ENCODE measurements at places on chromosomes 2 and 18.

DNA sequence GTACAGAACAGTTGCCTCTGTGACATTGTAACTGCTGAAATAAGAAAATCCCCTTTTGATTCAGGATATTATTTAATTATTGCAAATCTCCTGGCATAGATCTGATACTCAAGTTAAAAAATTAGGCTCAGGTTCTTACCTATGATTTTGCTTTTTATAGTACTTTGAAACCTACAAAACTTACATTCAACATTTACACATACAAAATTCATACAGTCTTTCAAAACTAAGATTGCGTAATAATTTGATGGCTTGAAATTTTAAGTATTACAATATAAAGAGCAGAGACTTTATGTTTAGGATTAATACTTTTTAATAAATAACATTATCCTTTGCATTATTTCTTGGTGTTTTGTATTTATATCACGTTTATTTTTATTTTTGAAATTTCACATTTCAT lies 291.1 kb downstream of the CCDC102B start:
- DNase-seq: no peak

DNA sequence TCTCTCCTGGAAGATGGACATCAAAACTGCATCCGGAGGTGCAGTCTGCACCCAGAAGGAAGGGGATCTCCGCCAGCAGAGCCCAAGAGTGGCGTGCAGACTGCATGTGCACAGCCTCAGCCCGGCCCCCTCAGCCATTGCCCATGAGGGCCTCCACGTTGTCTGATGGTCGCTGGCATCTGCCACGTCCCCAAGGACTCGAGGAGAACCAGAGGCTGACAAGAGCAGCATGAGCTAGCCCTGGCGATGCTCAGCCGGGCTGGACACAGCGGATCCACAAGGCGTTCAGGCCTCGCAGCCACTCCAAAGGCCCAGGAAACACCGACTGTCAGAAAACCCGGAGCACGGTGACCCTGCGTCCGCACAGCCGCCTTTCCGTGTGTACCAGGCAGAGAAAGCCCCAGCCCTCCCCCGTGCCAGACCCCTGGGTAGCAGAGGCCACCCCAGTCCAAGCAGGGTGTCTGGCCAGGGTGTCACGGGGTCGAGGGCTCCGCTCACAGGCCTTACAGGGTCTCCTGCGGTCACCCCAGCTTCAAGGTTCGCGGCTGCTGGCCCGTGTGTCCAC lies 48.3 kb downstream of the SLC66A2 start:
- DNase-seq: no peak

DNA sequence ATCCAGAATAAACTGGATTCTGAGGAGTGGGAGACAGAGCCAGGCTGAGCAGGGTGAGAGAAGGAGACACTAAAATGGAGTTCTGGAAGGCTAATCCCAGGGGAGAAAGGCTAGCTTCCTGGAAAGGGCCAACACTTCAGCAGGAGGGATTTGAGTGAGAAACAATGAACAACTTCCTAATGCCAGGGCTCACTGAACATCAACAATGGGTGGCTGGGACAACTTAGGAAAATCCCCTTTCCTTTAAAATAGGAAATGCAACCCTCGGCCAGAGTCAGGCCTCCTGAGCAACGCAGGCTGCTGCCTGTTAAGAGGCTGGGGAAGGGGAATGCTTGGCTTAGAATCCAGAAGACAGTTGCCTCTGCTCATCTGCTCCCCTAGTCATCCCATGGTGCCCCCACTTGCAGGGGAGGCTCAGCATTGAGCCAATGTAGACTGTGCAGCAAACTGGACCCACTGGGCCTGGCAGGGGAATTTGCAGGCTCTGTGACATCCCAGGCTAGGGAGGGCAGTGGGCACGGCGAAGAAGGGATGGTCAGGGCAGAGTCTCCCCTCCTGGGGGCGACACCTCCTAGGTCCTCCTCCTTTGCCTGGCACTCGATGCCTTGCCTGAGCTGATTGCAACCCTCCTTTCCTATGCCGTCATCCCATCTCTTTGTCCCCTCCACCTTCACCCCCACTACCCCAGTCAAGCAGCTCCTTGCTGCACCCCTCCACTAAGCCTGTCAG lies 182.5 kb downstream of the TNS1 start:
- DNase-seq: no peak

DNA sequence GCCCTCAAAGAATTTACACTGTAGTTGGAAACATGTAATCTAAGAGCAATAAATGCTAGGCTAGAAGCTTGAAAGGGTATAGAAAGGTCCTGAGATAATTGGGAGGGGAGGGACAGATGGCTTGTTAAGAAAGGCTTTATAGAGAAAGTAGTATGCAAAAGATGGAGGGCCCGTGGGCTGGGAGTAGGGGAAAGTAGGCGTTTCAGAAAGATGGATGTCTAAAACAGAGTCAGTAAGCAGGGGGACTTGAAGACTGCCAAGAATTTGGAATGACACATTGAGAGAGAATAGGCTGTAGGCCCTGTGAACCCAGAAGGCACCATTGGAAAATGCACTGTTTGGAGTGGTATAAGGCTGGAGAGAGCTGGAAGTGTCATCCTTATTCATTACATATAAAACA lies 822 bp downstream of the PSMG2 start:
- no peak for DNase-seq

DNA sequence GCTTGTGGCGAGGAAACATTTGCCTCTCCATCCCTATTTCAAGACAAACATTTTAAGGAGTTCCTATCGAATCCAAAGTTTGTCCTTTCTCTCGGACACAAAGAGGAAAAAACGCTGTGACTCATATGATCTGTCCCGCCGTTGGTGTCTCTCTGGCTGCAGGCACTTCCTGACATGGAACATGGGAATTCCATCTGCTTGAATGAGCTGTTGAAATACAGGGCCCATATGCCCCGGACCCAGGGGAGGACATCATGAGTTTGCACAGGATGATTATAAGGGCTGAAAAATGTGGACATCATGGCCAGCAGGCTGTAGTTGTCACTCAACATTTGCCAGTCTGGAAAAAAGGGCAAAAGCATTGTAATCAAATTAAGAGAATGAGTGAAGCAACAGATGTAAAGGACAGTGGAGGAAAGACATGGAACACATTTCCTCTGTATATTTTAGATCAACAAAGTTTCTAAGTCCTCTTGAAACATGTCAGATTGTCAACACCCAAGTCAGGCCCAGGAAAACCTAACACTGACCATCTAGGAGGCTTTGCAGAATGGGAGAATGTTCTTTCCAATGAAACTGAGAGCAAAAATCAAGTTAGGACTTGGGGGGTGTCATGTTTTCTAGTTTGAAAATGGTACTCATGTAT lies 103.2 kb upstream of the SMIM21 start:
- no peak for DNase-seq

DNA sequence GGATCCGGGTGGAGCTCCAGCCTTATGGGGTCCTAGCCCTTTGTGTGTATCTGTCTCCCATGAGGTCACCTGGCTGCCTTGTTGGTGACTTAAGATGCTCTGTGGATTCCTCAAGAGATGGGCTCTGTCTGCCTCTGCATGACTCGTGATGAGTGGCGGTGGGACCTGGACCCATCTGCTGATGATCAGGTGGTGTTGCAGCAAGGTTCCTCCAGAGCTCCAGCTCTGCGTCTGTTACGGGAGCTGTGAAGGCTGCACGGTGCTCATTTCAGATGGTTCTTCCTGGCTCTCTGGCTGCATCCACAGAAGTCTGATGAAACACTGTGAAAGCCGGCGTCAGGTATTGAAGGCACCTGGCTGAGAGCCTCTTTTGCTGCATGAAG lies 2.4 kb downstream of the AGAP1 start:
- DNase-seq: no peak

DNA sequence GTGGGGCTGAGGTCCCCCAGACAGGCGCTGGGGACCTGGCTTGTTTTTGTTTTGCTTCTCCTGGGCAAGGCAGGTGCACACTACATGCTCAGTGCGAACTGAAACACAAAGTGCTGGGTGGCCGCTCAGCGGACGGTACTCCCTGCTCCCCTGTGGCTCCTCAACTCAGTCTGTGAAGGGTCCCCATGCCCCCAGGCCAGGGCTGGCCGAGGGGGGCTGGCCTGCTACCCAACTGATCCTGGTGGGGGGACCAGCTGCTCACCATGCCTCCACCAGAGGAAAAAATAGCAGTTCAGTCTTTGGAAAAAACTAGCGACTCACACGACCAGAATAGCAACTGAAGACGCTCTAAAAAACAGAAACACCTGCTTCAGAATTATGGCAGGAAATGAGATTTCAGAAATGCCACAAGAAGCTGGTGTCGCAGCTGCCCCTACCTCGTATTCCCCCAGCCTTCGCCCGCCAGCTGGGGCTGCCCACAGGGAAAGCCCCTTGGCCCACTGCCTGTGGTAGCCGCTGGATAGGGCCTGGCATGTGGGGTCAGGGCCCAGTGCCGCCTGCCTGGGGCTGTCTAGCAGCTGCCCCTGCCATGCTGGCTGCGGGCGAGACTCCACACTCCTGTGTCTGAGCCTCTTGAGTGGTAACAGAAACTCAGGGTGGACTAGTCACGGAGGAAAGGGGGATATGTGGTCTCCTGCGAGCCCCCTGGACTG lies 43.7 kb downstream of the MEX3C start:
- DNase-seq: peak; percentile 96

- no peak for DNase-seq
These were observed 880.6 kb upstream of the ID2 start for GRCh38 chr2:7801212-7801611.

DNA sequence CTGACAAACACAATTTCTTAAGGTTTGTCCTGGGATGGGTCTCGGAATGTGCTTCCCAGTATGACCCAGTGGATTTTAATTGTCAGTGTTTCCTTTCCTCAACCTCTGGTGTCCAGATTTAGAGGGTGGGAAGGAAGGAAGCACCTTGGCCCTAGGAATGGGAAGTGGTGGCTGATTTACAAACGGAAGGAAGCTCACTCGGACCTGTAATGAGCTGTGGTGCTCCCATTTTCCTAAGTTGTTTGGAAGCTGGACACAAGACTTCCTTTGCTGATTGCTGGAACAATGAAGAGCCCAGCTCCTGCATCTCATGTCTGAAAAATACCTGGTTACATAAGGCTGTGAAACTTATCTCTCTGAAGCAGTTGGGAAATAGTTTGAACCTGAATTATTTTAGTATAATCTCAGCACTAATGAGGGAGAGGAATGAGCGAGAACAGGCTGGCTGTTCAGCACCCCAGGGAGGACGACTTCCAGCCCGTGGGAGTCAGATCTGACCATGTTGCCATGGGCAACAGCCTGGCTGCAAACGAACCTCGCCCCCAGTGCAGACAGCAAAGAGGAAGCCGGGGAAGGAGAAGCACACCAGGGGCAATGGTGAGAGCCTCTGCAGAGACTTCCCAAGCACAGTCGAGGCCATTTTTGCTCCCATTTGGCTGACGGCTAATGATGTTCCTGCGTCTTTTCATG lies 74.4 kb upstream of the ASB18 start:
- no peak for DNase-seq

- no peak for DNase-seq
These were observed 134.2 kb upstream of the RND3 start for GRCh38 chr2:150621526-150622213.

- DNase-seq: no peak
These were observed 41.4 kb upstream of the SMAD7 start for GRCh38 chr18:48992133-48992532.

GRCh38 chr18:8526332-8526731 lies 82.9 kb upstream of the RAB12 start:
- no peak for DNase-seq

- peak; percentile 39 for DNase-seq
These were observed 247.3 kb downstream of the RAD51AP2 start for GRCh38 chr2:17270894-17271293.

- no peak for DNase-seq
These were observed 9.2 kb downstream of the SGPP2 start for GRCh38 chr2:222433332-222434173.

GRCh38 chr2:44748-45341 lies 1.5 kb downstream of the FAM110C start:
- DNase-seq: no peak

DNA sequence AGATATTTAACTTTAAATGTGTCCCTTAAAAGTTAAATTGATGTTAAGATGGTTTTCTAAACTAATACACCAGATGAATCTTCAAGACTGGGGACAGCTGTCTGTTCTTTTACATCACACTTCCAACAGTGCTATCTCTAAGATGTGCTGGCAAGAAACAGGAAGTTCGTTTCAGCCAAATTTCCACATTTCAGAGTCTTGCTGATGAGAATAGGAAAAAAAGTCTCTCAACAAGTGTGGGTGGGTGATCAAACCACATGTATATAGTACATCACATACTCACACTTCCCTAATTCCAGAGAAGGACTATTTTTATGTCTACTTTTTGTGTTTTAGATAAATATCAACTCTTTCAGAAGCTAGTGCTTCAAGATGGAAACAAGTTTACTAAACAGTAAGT lies 1712.8 kb upstream of the TMEFF2 start:
- DNase-seq: peak; percentile 45

GRCh38 chr2:177334940-177335543 lies 57.5 kb upstream of the AGPS start:
- DNase-seq: peak; percentile 22

- no peak for DNase-seq
These were observed 20.4 kb downstream of the RNF144A start for GRCh38 chr2:6937582-6937981.

DNA sequence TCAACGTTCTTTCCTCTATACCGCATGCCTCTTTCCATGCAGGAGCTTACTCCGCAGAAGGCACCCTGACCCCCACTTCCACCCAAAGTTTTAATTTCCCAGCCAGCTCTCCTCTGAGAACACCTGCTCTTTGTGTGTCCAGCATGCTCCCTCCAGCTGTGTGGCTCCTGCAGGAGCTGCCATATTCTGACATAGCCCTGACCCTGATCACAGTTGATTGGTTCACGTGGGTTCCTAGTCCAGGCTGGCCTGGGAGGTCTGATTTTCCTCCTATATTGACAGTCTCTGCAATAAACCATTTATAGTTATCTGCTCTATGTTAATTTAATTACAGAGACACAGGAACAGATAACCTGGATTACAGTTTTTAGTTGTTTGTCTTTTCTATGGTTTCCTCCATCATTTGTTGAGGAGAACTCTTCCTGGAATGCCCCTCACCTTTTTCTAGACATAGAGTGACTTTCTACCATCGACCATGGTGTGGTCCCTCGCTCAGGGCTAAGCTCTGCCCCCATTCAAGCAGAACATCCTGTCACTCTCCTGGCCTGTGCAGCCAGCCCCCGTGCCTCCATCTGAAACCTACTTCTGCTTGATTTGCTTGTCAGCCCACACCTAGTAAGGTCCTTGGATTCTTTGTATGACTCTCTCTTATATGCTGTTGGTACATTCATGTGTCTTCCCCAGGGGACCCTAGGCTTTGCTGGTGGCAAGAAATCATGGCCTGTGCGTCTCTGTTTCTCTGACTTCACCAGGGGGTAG lies 231.5 kb downstream of the LPIN1 start:
- no peak for DNase-seq

DNA sequence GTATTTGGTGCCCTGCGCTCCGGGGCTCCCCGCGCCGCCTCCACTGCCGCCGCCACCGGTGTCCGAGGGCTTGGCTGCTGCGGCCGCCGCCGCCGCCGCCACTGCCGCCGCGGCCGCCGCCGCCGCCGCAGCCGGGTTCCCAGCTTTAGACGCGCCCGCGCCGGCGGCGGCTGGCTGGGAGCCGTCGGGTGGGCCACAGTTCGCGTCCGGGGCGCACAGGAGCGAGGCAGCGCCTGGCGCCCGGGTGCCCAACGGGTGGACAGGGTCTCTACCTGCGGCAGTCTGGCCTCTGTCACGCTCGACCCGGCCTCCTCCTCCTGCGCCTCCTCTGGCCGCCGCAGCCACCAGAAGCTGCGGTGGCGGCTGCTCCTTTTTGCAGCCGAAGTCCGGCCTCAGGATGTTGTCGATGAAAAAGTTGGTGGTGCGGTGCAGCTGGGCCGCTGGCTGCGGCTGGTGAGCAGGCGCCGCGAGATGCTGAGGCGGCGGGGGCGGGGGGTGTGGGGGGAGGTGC lies 951 bp downstream of the EN1 start:
- no peak for DNase-seq

Measured in GF-D8 (cell line).